NCI-H1694 (cell line): ENCODE measurements at places on chromosomes 4 and X.

- DNase-seq, result no peak
These were observed 381.3 kb upstream of the INTU start for GRCh38 chr4:127251423-127251822.

- DNase-seq, result peak; percentile 56
These were observed 24.8 kb upstream of the EOLA2 start for GRCh38 chrX:149962859-149963757.

DNA sequence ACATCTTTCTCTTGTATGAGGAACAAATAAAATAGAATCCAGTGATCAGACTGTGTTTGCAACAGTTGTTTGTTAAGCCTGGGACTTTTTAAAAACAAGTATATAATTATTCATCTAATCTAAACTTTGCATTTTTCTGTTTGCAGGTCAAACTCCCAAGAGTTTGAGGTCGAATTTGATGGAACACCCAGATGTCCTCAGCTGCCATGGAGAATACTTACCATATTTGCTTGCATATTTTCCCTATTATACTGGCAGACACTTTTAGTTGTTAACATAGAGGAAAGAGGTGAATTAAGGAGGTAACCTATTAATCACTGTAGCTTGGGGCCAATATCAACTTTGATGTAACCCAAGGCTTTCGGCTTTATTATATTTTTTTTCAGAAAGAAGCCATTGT, 401.5 kb upstream of the DIPK2B start:
- no peak for DNase-seq

DNA sequence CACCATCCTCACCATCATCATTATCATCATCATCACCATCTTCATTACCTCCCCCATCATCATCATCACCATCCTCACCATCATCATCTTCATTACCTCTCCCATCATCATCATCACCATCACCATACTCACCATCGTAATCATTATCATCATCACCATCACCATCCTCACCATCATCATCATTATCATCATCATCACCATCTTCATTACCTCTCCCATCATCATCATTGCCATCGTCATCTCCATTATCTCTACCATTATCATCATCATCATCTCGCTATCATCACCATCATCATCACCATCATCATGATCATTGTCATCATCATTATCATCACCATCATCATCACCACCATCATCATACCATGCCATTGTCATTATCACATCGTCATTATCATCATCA, 362.9 kb downstream of the DHRSX start:
- no peak for DNase-seq

GRCh38 chr4:6128221-6128850, 72.0 kb downstream of the JAKMIP1 start:
- no peak for DNase-seq

DNA sequence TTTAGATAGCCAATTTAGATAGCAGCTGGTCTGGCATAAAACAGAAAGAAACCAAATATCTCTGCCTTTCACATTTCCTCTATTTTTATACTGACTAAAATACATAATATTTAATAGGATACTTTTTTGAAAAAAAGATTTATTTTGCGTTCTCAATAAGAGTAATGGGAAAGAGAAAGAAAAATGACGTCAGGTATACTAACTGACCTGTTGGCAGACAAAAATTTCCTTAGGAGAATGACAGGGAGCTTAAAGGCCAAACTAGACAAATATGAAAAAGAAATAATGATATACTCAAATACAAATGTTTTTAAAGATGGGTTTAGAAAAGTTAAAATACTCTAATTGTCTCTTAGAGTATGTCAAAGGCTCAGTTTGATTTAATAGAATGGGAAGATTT, 309.4 kb upstream of the ADGRL3 start:
- no peak for DNase-seq
